Activated T-helper 17 cell treated with anti-CD3 and anti-CD28 coated beads, Interleukin-2, amount 50 U/mL, for 72 hours (primary cell): ENCODE measurements at places on chromosomes 2 and 18. TPM values are rescaled to one million over a fixed set of nuclear protein-coding genes. Genes with fewer than 3 reads are reported as not detected.

GRCh38 chr2:83630351-83630750, 828.7 kb downstream of the SUCLG1 start:
- ATAC-seq: no peak

GRCh38 chr2:86204458-86204857, 5.2 kb downstream of the MRPL35 start:
- ATAC-seq: no peak

DNA sequence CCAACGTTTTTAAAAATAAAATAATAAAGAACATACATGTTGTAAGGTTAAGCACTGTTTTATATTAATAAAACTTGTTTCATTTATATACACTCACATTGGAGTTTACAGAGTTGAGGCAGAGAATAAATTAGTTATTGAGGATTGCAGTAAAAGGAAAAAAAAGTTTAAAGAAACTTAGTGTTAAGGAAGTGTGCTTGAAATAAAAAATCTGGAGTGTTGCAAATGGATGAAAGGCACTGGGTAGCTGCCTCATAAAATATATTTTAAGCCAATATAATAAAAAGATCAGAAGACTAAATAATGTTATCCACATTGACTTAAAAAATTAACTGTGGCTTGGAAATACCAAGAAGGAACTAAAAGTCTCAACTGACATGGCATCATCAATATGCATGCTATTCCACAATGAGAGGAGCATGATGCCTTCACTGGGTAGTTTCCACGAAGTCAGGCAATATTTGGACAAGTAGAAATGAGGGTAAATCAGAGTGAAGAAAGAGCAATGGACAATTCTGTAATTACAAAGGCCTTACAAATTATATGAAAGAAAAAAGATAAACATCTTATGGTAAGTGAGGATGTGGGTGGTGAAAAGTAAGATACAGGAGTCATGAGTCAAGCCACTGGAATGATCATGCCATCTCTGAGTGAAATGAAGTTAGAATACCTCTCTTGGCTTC, 2.5 kb downstream of the GALNT3 start:
- no peak for ATAC-seq

DNA sequence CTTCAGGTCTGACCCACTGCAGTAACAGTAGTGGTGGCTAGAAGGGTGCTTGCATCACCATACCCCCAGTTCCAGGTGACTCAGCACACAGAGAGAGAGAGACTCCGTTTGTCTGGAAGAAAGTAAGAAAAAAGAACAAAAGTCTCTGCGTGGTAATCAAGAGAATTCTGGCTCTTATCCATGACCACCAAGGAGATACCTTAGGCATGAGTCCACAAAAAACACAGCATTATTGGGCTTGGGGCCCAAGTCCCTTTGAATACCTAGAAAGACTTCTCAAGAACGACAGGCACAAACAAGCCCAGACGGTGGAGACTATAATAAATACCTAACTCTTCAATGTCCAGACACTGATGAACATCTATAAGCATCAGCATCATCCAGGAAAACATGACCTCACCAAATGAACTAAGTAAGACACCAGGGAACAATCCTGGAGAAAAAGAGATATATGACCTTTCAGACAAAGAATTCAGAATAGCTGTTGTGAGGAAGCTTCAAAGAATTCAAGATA, 21.7 kb upstream of the BAZ2B start:
- no peak for ATAC-seq

DNA sequence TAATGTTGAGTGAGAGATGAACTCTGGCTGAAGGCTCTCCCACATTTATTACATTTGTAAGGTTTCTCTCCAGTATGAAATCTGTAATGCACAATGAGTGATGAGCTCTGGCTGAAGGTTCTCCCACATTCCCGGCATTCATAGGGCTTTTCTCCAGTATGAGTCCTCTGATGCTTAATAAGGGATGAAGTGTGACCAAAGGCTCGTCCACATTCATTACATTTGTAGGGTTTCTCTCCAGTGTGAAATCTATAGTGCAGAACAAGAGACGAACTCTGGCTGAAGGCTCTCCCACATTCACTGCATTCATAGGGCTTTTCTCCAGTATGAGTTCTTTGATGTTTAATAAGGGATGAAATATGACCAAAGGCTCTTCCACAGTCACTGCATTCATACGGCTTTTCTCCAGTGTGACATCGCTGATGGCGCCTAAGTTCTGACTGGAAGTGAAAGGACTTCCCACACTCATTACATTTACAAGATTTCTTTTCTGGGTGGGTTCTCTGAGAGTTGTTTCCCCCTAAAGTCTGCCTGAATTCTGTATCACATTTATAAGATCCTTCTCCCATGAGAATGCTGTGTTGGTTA, 10.2 kb downstream of the ZNF514 start:
- no peak for ATAC-seq

DNA sequence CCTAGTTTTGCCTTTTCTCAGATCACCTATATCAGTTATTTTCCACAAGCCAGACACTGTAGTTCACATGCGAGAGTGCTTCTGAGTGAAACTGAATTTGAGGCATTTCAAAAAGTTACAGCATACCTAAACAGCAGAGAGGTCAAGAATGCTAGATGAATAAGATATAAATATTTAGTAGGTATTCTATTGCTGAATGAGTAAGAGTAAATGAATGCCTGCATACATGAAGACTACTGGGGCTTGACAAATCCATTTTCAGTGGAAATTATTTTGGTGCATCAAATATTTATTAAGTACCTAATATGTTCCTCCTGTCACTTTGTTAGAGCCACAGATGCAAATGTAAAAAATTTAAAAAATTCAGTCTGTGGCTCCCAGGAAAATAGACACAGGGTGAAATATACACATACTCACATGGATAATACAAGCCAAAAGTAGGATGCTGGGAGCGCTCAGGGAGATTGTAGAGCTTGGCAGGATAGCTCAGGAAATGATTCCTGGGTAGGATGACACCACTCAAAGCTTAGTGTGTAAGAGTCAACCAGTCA, 27.6 kb upstream of the CDC42EP3 start:
- ATAC-seq: no peak

- no peak for ATAC-seq
Observed at GRCh38 chr2:106890606-106891005, 4.6 kb upstream of the ST6GAL2 start.

DNA sequence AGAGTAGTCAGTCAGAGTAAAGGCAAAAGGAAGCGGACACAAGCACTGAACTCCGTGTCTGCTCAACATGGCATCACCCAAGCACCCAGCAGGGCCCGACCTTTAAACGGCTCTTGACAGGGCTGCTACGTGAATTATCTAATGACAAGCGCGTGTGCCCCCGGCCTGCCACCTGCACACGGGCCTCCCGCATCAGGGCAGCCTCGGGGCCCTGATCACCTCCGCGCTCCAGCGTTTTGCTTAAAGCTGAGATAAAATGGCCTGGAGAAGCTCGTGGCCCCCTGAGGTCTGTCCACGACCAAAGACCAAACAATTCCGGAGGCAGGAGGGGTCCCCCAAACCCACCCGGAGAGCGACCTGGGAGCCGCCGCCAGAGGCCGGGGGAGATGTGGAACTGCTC, 376 bp downstream of the NDUFA10 start:
- peak; percentile 22 for ATAC-seq

- ATAC-seq: peak; percentile 66
Observed at GRCh38 chr2:216283038-216283900, 89.0 kb downstream of the MARCHF4 start.

- no peak for ATAC-seq
Observed at GRCh38 chr2:240324312-240325015, 111.0 kb upstream of the GPC1 start.

- no peak for ATAC-seq
Observed at GRCh38 chr18:51563396-51563795, 365.9 kb upstream of the MEX3C start.

DNA sequence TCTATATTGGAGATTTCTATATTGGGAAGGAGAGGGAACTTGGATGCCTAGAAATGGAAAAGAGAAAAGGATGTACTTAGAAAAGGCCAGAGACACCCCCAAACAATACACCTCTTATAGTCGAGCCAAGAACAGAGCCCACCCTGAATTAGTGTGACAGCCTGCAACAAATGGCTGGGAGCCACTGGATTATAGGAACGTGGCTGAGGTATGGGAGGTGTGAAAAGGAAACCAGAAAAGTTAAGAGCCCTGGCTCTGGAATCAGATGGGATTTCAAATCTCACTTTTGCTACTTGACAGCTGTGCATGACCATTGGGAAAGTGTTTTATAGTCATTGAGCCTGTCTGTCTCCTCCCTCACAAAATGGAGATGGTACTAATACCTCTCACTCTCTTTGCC, 394.0 kb downstream of the ZNF521 start:
- ATAC-seq: no peak

GRCh38 chr2:181992776-181993175, 7.1 kb downstream of the PPP1R1C start:
- peak; percentile 39 for ATAC-seq

DNA sequence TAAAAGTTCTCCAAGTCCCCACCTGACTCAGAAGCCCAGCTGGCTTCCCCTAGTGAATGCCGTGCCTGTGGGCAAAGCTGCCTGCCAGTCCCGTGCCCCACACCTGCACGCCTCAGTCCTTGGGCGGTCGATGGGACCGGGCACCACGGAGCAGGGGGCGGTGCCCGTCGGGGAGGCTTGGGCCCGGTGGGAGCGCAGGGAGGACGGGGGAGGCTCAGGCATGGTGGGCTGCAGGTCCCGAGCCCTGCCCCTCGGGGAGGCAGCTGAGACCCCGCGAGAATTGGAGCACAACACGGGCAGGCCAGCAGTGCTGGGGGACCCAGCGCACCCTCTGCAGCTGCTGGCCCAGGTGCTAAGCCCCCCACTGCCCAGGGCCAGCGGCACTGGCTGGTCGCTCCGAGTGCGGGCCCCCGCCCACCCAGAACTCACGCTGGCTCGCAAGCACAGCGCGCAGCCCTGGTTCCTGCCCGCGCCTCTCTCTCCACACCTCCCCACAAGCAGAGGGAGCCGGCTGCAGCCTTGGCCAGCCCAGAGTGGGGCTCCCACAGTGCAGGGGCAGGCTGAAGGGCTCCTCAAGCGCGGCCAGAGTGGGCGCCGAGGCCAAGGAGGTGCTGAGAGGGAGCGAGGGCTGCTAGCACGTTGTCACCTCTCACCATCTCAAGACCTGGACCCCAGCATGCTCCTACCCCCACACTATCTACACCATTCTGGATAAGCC, 215.5 kb downstream of the TNS1 start:
- ATAC-seq: no peak

DNA sequence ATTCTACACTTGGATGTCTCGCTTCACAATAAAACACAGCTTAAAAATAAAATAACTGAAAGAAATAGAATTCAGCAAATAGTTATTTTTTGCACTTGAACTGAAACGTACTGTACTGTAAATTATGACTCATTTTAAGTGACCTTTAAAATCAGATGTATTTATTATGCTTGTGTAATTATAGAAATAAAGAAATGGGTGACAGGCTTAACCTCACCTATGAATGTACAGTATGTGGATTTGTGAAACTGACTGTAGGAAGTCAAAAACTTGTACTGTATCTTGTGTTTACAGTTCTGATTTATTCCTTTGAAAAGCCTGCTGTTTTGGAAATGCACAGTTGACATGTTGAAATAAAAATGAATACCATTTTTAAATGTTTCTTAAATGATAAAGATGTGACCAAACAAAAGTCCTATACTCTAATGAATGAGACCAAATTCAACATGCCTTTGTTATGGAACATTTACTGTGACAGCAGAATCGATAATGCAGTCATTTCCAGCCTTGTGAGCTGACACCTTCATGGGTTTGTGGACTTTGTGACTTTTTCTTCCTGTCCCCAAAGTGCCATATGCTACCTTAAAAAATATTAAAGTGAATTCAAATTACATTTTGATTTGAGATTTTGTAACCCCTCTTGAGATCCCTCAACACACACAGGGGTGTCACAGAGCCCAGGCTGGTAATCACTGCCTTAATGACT, 32.7 kb downstream of the NEMP2 start:
- peak; percentile 35 for ATAC-seq

- ATAC-seq: no peak
Observed at GRCh38 chr2:223486751-223487150, 115.4 kb downstream of the SCG2 start.

- ATAC-seq: no peak
Observed at GRCh38 chr2:215847718-215848117, 165.6 kb downstream of the MREG start.

GRCh38 chr2:31312898-31313297, 78.9 kb downstream of the EHD3 start:
- peak; percentile 62 for ATAC-seq

DNA sequence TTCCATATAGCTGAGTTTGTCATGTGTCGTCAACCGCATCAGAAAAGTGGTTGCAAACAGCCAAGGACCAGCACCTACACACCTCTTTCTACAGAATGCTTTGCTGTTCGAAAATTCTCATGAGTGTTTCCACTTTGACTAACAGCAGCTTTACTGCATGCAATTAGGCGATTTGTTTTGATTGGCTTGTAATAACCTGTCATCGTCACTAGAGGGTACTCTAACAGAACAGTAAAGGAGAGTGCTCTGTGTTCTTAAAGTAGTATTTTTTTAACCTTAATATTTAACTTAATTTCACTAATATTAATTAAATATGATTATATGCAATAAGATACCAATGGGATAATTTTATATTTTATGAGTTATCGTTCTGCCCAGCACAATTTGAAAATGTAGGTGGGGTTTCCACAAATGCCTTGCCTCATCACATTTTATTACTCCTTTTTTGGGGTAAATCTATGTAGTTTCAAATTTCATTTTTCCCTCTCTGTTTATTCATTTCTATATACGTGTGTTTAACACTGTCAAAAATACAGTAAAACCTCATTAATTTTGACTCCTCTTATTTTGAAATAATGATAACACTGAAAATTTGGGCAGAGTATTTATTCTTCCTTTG, 502.2 kb downstream of the NRXN1 start:
- ATAC-seq: peak; percentile 45

DNA sequence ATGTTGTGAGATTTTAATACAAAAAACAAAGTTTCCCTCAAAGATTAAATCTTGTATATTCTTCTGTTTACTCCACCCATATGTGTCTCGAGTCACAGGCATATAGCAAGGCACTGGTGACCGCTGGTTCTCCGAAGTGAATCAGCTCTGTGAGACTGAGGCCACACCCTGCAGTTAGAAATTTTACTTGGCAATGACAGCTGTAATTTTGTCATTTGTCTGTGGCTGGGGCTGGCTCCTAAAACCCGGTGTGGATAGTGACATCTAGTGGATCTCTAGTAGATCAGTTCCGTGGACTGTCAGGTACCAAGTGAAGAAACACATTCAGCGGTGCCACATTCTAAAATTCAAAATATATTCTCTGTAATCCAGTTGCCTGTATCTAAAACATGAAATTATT, 278.0 kb downstream of the NEDD4L start:
- ATAC-seq: peak; percentile 97

The MSTN gene
- total RNA-seq: 0.19 TPM

The COL6A3 gene
- 10.6 TPM for total RNA-seq

The CXCR1 gene
- not detected for total RNA-seq

The HSBP1L1 gene
- 2.7 TPM for total RNA-seq

The ST8SIA3 gene
- total RNA-seq: not detected

The ALPG gene
- total RNA-seq: not detected

The CRYGC gene
- not detected for total RNA-seq

The SCN3A gene
- not detected for total RNA-seq

The AP1S3 gene
- total RNA-seq: 6.3 TPM

The PDE1A gene
- not detected for total RNA-seq
